ENCODE measurements at places on chromosomes 5 and 9.

- DNase-seq: no peak
These were observed 522.2 kb downstream of the ACTL7B start for GRCh38 chr9:108333530-108333983.

GRCh38 chr5:60365001-60365400 is 335.0 kb downstream of the DEPDC1B start:
- DNase-seq: no peak

- DNase-seq: peak; percentile 23
These were observed 29.9 kb upstream of the UNC5A start for GRCh38 chr5:176780176-176781053.

- no peak for DNase-seq
These were observed 376.6 kb upstream of the TUSC1 start for GRCh38 chr9:26054600-26055520.

DNA sequence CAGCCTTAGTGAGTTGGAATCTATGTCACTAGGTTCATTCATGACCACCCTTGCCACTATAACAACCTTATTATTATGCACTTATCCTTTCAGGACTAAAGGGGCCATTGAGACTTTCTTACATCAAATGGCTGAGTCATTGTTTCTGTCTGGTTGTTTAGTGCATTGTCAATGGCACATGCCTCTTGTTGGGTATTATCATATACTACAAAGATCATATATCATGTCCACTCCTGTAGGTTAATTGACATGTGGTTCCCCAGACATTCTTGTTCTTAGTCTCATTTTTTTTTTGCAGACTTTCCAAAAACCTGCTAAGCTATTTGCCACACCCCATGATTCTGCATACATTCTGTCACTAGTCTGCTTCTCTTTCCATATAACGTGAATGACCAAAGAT is 66.7 kb upstream of the PRDM9 start:
- DNase-seq: no peak

GRCh38 chr9:89807101-89807395 is 202.2 kb downstream of the GADD45G start:
- DNase-seq: no peak

- no peak for DNase-seq
These were observed 63.5 kb downstream of the GALNT12 start for GRCh38 chr9:98870782-98871557.

DNA sequence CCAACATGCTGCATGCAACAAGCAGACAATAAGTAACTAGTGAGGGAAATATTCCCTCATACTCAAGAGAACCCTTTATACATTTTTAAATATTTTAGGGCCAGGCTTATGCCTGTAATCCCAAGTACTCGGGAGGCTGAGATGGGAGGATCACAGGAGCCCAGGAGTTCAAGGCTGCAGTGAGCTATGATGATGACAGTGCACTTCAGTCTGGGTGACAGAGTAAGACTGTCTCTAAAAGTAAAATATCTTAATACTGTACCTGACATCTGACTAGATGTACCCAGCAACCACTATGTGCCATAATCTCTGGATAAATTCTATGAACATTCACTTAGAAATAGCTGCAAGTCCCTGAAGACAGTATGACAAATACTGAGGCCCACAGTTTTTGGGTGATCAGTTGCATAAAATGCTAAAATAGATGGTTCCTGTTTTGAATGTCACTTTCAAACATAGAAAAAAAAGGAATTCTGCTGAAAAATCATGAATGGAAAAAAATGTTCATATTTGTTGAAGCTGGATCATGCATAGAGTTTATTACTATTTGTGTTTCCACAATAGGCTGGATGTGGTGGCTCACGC is 2.0 kb upstream of the C5orf15 start:
- no peak for DNase-seq

- DNase-seq: no peak
These were observed 22.0 kb downstream of the KCTD16 start for GRCh38 chr5:144192661-144193060.

DNA sequence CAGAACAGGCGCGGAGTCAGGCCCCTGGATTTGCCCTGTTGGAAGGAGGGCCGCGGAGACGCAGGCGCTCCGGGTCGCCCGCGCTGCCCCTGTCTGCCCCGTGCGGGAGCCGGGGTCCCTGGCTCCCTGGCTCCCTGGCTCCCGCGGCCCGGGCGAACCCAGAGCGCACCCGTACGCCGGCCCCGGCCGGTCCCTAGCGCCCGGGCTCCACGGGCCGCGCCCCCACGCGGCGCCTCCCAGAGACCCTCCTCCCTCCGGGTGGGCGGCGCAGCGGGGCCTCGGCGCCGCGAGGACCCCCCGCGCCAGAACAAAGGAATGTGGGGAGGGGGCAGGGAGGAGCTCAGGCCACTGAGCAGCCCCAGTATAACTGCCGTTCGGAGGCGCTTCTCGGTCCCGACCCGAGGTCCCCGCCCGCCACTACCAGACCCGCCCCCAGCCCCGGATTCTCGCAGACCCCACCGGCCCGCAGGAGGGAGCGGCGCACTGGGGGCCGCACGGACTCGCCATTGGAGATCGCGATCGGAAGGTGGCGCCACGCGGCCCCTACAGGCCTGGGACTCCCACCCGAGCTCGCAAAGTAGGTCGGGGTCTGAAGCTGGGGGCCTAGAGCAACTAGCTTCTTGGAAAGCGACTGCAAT is 2.4 kb downstream of the NFIL3 start:
- DNase-seq: no peak

DNA sequence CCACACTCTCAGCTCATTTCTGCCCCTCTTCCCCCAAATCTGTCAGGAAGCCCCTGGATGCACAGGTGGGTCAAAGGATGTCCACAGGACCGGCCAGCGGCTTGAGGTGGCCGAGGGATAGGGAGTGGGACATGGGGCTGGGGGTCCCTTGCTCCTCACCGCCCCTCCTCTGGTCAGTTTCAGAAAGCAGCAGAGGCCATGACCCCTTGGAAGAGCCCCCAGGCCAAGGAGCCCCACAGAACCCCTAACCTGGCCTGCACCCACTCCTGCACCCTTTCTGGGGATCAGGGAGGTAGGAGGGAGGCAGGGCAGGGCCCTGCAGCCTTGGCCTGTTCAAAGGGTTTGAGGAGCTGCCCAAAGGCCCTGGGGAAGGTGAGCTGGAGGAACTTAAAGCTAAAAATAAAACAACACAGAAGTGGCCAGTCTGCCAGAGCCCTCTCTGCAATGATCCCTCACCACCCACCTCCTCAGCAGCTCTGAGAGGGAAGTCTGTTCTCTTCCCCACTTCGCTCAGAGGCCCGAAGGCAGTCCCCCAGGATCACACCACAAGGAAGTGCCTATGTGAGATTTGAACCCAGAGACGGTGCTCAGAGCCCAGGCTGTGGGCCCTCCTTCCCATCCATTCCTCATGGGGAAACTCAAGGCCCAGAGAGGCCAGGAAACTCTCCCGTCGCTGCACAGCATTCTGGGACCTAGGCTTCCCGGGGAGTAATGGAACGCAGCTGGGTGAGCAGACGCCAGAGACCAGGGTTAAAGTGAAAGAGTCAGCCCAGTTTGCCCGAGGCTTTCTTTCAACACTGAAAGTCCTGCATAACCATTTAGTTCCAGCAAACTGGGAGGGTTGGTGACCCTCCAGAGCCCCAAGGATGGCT is 910 bp downstream of the ENG start:
- DNase-seq: no peak

DNA sequence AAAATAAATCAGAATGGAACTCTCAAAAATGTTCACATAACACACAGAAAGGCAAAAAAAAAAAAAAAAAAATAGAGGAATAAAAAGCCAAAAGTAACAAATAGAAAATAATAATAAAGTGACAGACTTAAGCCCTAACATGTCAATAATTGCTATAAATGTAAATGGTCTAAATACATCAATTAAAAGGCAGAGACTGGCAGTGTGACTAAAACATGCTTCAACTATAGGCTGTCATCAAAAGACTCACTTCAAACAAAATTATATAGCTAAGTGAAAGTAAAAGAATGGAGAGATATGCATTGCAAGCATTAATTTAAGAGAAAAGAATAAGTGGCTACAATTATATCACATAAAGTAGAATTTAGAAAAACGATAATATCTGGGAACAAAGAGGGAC is 114.2 kb downstream of the PHF2 start:
- DNase-seq: no peak

DNA sequence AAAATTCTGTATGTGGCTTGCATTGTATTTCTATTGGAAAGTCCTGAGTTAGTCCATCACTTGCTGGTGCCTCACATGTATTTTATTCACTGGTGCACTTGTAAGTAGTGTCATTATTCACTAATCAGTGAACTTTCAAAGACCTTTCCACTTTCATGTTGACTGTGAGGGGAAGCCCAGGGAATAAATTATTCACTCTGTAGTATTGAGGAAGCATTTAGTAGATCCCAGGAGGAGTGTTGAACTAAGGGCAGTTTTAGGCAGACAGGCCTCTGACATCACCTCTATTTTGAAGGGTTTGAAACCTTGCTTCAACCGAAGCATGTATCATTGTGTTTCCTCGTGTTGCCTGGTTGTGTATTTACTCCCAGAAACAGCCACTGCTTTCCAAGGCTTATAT is 705.4 kb upstream of the RIOK2 start:
- no peak for DNase-seq

DNA sequence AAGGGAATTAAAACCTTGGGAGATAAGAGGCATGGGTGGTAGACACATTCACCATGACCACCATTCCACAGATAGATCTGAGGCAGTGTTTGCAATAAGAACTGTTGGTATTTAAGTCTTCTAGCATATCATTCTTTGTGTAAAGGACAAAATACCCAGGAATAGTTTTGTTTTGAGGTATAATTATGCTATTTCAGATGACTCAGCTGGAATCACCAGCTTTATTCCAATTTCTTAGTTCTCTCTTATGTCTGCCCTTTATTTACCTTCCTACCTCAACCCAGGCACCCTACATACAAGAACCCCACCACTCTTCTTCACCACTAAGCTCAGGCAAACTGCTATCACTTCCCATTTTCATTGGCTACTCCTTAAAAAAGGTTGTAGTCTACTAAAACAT is 94.7 kb upstream of the TRIO start:
- no peak for DNase-seq

DNA sequence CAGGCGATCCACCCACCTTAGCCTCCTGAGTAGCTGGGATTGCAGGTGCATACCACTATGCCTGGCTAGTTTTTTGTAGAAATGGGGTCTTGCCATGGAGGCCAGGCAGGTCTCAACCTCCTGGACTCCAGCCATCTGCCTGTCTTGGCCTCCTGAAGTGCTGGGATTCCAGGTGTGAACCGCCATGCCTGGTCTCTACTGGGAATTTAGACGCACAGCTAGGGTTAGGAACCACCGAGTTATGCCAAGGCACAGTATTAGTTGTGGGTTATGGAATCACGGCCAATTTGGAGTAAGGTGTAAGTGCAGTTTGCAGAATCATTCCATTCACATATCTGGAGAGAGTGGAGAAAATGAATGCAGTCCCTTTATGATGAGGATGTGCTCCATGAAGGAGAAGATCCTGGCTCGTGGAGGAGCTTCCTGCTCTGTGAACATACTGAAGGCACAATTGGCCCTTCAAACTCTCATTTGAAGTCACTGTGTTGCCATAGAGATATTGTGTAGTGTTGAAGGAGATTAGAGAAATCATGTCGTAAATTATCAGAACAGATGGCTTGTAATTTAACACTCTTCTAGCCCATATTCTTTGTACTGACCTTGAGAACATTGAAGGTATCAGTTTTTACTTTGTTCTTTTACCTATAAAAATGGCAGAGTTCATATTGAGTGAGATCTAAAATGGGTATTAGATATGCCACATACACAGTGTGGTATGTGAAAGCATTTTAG is 18.8 kb downstream of the TRIO start:
- DNase-seq: peak; percentile 42

All from NCI-H1105 (cell line).